SJSA1 (cell line): ENCODE measurements at places on chromosomes 7 and 10. TPM values are rescaled to one million over a fixed set of nuclear protein-coding genes. Genes with fewer than 3 reads are reported as not detected.

Gene VAX1
- not detected in 2 replicates for total RNA-seq

Gene EIF3B
- total RNA-seq, result 192 and 199 TPM in 2 replicates

Gene LIPN
- total RNA-seq, result not detected in 2 replicates

- DNase-seq, result no peak
Observed at GRCh38 chr10:21369697-21370096, 155.8 kb downstream of the SKIDA1 start.

GRCh38 chr7:116724560-116725231 is 52.7 kb downstream of the MET start:
- no peak for DNase-seq

DNA sequence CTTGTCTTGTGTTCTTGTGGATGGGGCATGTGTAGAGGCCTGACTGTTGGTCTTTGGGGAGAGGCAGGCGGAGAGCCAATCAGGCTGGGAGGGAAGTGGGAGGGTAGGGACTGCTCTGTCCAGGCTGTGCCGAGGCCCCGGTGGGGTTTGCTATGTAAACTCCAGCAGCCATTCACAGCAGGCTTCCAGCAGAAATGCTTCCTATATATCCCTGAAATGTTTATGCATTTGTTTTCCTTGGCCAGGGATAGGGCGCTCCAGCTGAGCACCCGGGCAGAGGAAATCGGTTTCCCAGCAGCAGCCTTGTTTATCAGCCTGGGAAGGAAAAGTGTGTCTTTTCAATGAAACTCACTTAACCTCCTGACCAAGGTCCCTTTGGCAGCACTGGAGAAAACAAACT is 18.3 kb upstream of the AQP1 start:
- no peak for DNase-seq
